Activated CD4-positive, alpha-beta T cell treated with anti-CD3 and anti-CD28 coated beads, Interleukin-2, amount 50 U/mL, for 1 hour (primary cell): ENCODE measurements at places on chromosomes 2 and 18.

DNA sequence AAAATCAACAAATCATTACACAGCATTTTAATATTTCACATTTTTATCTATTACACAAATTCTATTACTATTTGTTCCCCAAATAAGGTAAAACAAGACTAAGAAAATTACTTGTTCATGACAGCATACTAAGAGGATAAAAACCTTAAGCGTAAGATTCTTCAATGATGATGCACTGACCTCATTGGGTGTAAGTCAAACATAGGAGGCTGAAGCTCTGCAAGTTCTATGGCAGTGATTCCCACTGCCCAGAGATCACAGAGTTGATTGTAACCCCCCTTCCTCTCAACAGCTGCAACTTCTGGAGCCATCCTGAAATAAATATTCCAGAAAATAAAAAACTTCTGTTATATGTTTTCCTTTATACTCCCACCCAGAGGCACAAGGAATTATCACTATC lies 82.2 kb upstream of the CDKL4 start:
- DNase-seq = no peak

DNA sequence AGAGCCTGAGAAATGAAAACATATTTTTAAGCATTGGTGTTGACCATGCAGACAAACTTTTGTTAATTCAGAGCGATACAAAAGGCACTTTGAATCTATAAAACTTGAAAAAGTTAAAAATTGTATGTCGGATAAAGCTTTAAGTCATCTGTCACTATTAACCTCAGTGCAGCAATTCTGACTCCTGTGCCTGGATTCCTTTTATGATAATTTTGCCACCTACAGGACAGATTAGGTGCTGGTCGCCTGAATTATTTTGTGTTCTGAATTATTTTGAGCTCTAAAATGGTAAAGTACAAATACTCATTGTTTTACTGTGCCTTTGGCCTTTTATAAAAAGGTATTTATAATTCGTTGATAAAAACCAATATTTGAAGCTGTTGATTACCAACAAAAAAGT lies 19.4 kb upstream of the RNF138 start:
- DNase-seq = no peak

DNA sequence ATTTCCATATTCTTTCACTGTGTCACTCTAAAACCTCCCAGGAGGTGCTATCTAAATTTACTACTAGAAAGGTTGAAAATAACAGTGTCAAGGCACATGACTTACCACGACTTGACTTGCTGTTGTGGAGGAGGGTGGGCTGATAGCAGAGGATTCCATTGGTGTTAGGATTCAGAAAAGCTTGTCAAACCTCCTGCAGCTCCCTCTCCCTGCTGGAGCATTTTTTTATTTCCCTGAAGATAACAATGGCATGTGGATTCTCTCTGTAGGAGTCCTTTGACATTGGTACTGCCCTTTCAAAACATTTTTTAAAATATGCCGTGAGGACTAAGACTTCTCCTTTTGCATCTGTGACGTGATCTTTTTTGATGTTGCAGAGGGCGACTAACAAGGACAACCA lies 696.9 kb upstream of the GYPC start:
- no peak for DNase-seq

- DNase-seq = peak; percentile 28
Observed at GRCh38 chr18:903701-904100, 970 bp upstream of the ADCYAP1 start.

GRCh38 chr2:181376442-181376841 lies 80.7 kb upstream of the ITGA4 start:
- no peak for DNase-seq

GRCh38 chr2:83068714-83069113 lies 1390.4 kb downstream of the SUCLG1 start:
- no peak for DNase-seq
